ENCODE measurements at places on chromosomes 12 and 14.

GRCh38 chr14:30756594-30756993, 117.8 kb upstream of the COCH start:
- peaks cover 1% of the 10 kb centered on the region for H3K36me3 ChIP-seq
- no peaks in the 10 kb centered on the region for H3K4me1 ChIP-seq
- no peak for DNase-seq

DNA sequence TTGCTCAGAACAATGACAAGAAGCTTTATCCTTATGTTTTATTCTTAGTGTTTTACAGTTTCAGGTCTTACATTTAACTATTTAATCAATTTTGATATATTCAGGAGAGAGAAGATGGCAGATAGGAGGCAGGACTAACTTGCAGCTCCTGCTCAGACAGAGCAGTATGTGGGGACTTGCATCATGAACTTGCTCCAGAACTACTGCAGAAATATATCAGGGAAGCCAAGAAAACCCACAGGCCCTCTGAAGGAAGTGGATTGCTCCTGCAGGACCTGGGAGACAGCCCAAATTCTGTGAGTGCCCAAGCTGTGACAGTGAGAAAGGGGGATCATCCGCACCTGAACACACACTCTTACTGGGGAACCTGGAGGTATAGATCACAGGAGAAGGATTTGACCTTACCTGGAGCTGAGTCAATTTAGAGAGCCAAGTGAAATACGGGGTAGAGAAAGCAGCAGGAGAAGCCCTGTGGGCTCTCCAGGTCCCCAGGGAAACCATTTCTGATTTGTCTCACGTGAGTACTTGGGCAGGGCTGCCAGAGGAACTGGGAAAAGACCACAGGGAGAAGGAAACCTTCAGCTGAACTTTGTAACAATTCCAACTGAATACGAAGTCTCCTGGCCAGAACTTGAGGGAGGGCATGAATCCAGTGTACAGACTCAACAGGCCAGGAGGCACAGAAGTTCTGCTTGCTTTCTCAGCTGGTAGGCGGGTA, 28.9 kb upstream of the TSPAN8 start:
- DNase-seq = no peak
- no peaks in the 10 kb centered on the region for H3K36me3 ChIP-seq
- H3K4me1 ChIP-seq = peaks cover 27% of the 10 kb centered on the region

GRCh38 chr12:13744561-13744960, 236.8 kb downstream of the GRIN2B start:
- H3K4me1 ChIP-seq = peaks cover 3% of the 10 kb centered on the region
- peaks cover 28% of the 10 kb centered on the region for H3K27me3 ChIP-seq
- H3K4me3 ChIP-seq = no peak overlapping the region
- no peaks in the 10 kb centered on the region for H3K36me3 ChIP-seq
- DNase-seq = no peak

DNA sequence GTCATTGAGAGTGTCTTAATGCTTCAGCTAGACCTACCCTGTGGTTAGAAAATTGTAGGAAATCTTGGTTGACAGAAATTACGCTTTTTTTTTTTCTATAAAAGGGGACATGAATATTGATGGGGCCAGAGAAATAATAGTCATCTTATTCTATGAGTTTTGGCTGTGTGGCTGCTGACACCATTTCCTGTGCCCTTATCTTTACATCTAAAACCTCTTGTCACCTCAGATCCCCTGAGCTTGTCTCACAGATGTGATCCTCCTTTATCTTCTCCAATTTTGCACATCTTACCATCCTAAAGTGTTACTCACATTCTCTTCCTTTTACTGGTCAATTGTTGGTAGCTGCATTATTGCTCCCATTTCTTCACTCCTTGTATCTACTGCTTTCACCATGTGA, 36.1 kb downstream of the ASCL1 start:
- no peak for DNase-seq
- no peaks in the 10 kb centered on the region for H3K27me3 ChIP-seq
- no peak overlapping the region for H3K27ac ChIP-seq

DNA sequence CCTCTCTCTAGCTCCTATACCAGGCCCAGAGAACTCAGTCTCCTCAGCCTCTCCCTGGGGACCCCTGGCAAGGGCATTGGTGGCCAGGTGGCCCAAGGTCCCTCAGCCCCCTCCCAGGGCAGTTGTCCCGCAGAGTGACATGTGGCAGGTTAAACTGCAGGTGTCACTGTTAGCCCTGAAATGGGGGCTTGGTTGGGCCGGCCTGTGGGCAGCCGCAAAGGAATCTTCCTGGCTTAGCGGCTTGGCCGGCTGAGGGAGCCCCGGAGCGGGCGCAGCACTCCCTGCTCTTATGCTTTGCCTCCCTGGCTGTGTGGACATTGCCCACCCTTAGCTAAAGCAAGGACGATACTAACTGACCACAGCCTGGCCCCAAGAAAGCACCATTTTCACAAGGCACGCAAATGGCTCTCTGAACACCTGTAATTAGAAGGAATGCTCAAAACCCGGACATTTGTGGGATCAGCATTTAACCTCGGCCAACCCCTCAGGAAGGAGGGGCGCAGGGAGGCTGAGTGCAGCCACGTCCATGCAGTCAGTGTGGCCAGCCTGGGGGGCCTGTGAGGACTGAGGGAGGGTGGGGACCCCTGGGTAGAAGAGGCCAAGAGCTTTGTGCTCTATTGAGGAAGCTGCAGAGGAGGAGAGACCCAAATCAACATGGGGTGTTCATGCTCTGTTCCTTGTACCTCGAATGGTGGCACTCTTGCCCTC, 82.2 kb downstream of the PAPOLA start:
- H3K4me3 ChIP-seq = no peak overlapping the region
- no peak for DNase-seq
- H3K27me3 ChIP-seq = peaks cover 12% of the 10 kb centered on the region
- H3K36me3 ChIP-seq = no peaks in the 10 kb centered on the region
- H3K4me1 ChIP-seq = peaks cover 6% of the 10 kb centered on the region

- H3K4me1 ChIP-seq = peaks cover 39% of the 10 kb centered on the region
- H3K27ac ChIP-seq = no peak overlapping the region
- H3K4me3 ChIP-seq = peak overlapping the region; percentile 31
- peak; percentile 70 for DNase-seq
Observed at GRCh38 chr14:41609704-41610183, 3.1 kb downstream of the LRFN5 start.

- H3K4me3 ChIP-seq = no peak overlapping the region
- DNase-seq = no peak
- H3K4me1 ChIP-seq = no peaks in the 10 kb centered on the region
- H3K27me3 ChIP-seq = peaks cover 3% of the 10 kb centered on the region
Observed at GRCh38 chr12:97301576-97301975, 161.0 kb upstream of the RMST start.

DNA sequence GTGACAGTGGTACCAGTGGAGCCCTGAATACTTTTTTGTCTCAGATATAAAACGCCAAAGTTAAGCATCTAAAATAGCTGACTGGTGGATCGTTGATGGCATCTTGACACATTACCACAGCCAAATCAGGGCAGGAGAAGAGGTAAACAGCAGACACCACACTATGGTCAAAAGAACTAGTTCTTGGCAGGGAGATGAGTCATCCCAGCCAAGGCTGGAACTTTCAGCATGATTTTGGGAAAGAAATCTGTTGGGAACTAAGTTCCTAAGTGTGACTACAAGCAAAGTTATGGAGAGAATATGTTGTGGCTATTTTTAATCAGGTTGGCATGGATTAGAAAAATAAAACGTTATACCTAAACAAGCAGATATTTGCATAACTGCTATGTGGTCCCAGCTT, 36.9 kb downstream of the LGR5 start:
- peak overlapping the region; percentile 84 for H3K27ac ChIP-seq
- peaks cover 2% of the 10 kb centered on the region for H3K36me3 ChIP-seq
- no peak for DNase-seq
- peaks cover 58% of the 10 kb centered on the region for H3K4me1 ChIP-seq
- H3K4me3 ChIP-seq = peak overlapping the region; percentile 20
